ENCODE measurements at places on chromosomes 3 and 15.

- peak; percentile 64 for DNase-seq
Observed at GRCh38 chr15:55993804-55994560, 570 bp upstream of the NEDD4 start.

GRCh38 chr3:153291059-153291685, 129.1 kb downstream of the RAP2B start:
- DNase-seq = no peak

- no peak for DNase-seq
Observed at GRCh38 chr3:159025733-159026132, 223.9 kb downstream of the MFSD1 start.

DNA sequence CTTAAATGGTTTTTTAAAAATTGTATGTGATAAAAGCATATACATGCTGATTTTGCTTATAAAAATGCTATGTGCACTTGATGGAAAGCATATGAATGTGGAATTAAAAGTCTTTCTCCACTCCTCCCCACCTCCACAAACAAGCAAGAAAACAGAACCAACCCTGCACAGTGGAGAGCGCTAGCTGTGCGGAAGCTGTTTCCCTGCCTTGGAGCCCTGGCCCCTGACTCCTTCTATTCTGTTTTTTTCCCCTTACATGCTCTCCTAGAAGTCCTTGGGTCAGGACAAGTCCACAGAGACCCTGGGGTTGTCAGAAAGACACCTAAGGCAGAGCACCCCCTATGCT, 64.2 kb downstream of the BOC start:
- DNase-seq = no peak

GRCh38 chr3:188077160-188077799, 76.7 kb upstream of the LPP start:
- DNase-seq = no peak

DNA sequence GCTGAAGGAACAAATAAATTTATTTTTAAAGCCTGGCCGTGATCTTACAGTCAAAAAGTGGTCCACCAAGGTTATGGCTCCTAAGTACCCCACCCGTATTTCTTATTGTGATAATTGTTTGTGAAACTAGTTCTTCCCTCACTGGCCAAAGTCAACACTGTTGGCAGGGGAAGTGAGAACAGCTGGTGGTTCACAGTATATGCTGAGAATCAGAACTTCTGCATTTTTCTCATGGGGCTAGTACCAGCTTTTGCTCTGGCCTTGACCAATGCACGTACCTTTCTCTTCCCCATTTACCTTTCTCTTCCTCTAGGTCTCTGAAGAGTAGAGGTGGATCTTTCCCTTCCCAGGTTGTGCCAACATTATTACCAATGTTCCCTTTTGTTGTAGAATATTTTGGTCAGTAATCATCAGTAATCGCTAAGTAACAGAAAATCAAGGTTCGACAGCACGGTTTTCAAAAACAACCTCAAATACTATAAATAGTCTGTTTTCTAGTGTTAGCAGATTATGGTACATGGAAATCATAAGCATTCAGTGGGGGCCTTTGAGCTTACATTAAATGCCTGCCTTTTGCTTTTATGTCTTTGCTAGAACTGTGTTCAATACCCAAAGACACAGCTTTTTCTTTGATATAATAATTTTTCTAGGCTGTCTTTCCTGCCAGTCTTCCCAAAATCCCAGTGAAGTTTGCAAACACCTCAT, 268.0 kb downstream of the LPP start:
- peak; percentile 52 for DNase-seq

- DNase-seq = no peak
Observed at GRCh38 chr3:194205675-194206133, 69.8 kb downstream of the HES1 start.

GRCh38 chr3:190266913-190267290, 55.3 kb downstream of the CLDN1 start:
- no peak for DNase-seq

DNA sequence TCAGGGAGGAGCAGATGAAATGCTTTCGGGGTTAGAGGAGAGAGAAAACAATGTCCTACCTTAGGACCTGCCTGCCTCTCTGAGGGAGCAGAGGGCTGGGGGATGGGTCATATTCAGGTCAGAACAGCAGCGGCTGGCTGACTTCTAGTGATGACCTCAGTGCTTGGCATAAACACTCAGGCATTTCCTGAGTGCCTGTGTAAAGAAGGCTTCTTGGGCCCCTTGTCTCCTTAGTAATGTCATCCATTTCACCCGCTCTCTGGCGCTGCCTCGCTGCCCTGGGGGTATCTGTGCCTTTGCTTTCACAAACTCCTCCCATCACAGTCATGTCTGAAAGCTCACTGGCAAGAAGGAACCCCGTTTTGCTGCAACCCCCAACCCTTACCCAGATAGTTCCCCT, 82.9 kb upstream of the GSK3B start:
- DNase-seq = no peak

DNA sequence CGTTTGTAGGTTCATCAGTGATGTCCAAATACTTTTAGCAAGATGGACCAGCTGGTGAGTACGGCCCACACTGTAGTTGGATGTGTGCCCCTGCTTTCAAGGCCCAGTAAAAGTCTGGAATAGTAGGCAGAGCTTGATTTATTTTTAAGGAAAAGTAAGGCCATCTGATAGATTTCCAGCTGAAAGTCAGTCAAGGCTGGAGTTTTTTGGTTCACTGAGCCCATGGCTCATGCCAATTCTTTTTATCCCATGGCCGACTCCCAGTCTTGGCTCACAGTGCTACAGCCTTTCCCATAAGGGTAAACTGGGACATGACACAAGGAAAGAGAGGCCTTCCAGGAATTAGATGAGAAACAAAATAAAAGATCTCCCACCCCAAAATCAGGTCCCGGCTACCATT, 13.5 kb downstream of the CCDC80 start:
- no peak for DNase-seq

DNA sequence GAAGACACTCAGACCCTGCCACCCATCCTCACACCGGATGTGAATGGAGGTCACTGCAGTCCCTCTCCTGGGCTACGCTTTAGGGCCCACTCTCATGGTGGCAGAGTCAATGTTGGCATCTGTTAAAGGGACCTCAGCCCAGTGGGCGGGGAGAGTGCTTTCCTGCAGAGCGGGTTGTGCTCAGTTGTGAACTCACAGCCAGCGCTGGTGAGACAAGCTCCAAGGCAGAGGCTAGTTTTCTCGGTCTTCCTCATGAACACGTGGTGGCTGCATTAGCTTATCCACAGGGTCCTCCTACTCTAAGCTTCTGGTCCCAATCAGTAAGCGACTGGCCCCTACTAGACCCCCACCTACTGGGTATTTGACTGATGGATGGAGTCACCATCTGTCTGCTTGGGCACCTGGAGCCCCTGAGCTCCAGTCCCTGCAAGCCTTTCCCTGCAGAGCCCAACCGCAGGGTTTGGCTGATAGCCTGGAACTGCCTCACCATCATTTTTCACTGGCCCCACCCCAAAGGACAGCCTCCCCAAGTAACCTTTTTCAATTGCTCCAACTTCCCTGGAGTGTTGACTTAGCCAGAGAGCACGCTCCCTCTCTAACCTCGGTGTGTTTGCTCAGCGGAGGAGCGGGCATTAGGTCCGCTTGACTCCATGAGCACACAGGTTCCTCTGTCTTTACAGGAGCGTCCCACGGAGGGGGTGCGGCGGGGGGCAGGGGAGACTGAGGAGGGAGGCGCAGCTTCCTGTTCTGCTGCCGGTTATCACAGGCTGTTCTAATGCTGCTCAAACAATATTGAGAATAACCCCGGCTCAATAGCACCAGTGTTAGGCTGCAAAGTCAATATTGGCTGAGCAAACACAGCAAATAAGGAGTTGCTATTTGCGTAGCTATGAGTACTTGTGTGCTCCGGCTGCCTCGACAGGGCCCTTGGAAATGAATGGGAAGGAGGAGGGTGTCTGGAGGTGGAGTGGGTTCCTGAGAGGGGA, 141.7 kb downstream of the RPLP1 start:
- DNase-seq = peak; percentile 32

- DNase-seq = no peak
Observed at GRCh38 chr15:51403072-51403878, 61.8 kb downstream of the GLDN start.

GRCh38 chr15:78509726-78510312, 2.4 kb downstream of the HYKK start:
- no peak for DNase-seq

GRCh38 chr15:67510597-67511190, 10.2 kb upstream of the C15orf61 start:
- DNase-seq = no peak

DNA sequence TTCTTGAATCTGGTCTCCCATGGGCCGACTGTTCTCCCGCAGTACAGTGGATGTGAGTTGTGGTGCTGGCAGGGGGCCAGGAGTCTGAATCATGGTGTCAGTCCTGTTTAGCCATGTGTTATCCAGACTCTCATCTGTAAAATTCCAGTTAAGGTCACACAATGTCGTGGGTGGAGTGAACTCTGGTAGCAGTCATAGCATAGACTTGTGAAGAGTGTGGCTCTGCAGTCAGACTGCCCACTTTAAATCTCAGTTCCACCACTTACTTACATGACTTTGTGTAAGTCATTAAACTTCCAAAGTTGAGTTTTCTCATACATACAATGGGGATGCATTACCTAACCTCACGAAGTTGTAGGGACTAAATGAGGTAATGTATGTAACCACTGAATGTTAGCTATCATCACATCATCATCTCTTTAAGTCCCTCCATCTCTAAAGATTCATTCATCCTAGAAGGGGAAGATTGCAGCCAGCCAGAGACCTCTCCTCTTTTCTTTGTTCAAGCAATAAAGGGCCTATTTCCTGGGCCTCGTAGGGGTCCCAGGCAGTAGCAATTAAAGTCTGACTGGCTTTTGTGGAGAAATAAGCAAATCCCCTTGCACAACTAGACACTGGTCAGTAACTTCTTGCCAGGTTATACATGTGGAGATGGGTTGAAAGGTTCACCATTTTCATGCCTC, 93.9 kb downstream of the PCCB start:
- DNase-seq = no peak

- no peak for DNase-seq
Observed at GRCh38 chr3:105837143-105837740, 31.6 kb downstream of the CBLB start.
